ENCODE measurements at places on chromosomes 12 and 14.

- DNase-seq, result no peak
Observed at GRCh38 chr14:101184572-101184971, 281.1 kb upstream of the RTL1 start.

GRCh38 chr12:94143438-94143837 lies 4.9 kb upstream of the PLXNC1 start:
- DNase-seq, result no peak

DNA sequence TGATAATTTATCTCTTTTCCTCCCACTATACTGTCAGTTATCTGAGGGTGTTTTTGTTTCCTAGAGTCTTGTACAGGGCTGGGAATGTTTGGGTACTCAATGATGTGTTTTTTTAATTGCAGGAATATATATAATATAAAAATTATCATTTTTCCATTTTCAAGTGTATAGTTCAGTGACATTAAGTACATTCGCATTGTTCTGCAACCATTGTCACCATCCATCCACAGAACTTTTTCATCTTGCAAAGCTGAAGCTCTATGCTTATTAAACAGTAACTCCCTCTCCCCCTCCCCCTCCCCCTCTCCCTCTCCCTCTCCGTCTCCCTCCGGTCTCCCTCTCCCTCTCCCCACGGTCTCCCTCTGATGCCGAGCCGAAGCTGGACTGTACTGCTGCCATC lies 93.0 kb upstream of the MANSC4 start:
- DNase-seq, result no peak

DNA sequence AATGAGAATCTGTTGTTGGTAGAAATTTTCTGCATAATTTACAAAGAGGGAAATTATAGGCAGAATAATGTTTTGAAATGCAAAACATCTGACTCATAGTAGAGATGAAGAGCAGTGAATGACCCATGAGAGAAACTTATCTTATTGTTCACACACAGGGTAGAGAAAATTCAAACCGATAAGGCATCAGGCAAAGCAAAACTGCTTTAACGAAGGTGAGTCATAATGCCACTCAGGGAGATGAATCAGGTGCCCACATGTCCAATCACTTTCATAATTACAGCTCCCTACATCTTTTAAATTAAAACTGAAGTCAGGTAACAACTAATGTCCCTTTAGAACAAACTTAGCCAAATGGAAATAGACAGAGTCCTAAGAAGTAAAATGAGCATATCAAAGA lies 265.6 kb upstream of the GARIN6 start:
- no peak for DNase-seq

DNA sequence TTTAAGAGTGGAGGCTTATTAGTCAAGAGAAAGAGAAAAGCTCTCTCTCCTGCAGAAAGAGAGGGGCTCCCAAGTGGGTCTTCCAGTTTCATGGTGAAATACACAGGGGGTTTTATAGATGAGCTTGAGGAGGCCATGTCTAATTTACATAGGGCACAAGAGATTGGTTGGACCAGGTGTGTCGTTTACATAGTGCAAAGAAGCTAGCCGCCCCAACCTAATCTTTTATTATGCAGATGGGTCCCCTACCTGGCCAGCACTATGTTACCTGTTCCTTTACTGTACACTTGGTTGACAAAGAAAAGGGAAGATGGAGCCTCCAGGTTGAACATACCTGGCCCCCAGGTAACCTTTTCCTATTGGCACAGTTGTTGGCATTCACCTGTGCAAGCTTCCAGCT lies 195.0 kb downstream of the PIK3C2G start:
- no peak for DNase-seq

DNA sequence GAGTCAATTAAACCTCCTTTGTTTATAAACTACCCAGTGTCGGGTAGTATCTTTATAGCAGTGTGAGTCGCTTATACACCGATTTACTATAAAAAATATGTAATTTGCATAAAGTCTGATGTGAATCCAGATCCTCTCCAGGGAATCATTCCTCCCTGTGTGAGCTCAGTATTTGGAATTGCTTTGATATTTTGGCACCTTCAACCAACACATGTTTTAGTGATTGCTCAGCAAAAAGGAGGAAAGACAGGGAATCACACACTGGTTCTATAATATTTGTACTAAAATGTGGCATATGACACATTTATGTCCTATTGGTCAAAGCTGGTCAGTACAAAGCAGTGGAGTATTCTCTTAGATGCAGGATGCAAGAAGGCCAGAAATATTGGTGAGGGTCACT lies 703.9 kb upstream of the ATXN7L3B start:
- DNase-seq, result no peak

GRCh38 chr12:105083551-105084105 lies 630 bp downstream of the ALDH1L2 start:
- no peak for DNase-seq

DNA sequence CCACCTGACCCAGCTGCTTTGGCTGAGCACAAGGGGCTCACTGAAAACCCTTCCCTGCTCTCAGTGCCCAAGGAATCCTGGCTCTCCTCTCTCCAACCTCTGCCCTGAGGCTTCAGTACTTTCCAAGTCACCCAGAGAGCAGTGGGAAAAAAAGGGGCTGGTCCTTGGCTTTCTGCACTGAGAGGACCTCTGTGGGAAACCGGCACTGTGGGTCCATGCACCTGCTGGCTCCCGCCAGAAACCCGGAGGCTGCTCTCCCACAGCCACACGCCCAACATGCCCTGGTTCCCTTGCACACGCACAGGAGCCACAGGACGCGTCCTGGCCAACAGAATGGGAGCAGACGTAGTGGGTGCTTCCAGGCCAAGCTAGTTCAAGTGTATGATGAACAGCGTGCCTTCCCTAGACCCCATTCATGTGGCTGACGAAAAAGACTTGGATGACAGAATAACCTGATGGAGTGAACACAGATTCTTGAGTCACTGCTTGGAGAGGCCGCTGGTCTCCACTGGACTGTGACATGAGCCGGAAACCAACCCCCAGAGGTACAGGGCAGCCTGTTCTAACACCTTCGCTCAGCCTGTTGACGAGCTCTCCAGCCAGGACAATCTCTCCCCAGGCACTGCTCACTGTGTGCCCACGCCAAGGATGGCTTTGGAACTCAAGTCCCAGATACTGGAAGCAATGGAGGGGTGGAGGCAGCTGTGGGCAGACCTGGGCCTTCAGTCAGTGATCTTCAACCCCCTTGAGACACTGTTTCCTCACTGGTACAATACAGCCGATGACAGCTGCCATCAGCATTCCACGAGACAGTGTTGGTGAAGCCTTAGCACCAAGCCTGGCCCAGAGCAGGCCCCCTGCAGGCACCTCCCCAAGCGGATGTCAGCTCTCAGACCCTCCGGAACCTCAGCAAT lies 87.7 kb downstream of the ITPK1 start:
- no peak for DNase-seq

DNA sequence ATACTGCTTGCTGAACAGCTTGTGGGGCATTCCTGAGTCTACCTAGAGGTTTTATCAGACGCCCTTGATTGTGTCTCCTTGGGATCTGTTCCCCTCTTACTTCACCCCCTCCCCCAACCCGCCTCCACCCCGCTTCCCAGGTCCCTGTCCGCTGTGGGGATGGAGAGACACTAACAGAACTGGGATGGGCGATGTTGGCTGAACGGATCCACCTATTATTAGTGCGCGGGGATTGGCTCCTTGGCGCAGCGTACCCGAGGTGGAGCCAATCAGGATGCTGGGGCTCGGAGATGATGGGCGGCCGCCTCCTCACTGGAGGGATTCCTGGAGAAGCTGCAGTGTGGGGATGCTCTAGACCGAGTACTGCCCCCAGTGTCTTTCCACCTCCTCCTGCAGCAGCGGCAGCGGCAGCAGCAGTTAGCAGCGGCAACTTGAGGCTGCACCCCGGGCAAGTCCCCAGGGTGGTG lies at the start of gene SYT1:
TSS of gene SYT1 (plus strand) at position 372 of the 467 bp plus-strand sequence.
- no peak for DNase-seq

GRCh38 chr14:24607635-24608514 lies 1.6 kb downstream of the GZMH start:
- peak; percentile 12 for DNase-seq

- DNase-seq, result peak; percentile 43
Observed at GRCh38 chr14:80364274-80364673, 153.0 kb upstream of the DIO2 start.

DNA sequence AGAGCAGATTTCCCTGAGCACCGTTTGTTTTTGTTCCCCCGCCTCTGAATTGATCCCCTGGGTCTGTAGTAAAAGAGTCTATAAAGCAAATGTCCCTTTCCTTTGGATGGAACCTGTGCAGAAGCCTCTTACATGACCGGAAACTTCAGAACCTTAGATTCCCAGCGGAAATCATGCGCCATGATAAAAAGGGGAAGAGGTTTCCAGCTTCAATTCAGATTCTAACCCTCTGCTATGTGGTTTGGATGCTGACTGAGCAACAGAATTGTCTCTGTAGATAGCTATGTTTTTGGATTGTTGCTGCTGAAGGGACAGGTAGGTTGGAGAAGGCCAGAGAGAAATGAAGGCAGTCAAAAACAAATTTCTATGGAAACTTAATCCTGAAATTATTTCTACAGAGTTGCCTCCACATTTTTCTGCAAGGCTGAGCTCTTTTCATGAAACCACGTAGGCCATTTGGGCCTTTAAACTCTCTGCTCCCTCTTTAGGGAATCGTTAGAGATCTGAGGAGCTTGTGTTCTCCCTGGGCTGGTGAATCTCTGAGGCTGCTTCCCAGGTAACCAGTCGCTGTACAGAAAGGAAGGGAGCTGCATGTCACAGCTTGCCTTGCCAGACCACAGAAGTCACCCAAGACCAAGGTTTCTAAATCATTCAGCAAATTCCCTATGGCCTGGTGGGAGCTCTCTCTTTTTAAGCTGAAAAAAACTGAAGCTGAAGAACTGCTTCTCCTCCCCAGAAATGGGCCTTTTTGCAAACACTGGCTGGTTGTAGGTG lies 28.7 kb upstream of the OR10P1 start:
- DNase-seq, result no peak

DNA sequence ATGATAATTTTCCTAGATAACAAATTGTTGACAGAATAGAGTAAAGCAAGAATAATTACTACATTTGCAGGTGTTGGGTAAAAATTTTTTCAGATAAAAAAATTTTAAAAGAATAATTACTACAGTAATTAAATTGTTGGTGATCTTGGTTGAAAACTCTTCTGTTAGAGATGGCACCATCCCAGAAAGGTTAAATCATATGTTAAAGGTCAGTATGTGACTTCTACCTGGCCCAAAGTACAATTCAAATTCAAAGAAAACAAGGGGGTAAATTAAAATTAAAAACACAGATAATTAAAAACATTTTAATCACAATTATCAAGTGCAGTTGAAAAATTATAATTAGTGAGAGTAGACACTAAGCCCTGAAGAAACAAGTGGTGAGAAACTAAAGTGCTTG lies 18.1 kb upstream of the PIK3C2G start:
- no peak for DNase-seq

DNA sequence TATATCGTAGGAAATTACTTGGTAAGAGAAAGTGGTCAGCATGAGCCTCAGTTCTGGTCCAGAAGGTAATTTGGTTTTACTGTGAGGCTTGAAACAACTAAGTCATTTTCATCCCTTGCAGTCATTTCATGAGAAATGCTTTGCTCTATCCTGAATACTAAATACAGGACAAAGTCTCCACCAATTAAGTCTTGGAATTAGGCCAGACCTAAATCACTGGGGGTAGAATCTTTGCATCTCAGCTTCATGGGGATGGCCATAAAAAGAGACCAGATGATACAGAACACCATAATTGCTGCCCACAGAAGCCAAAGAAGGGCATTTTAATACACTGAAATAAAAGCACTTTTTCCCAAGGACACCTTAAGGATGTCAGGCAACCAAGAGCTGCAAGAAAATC lies 277.9 kb upstream of the DCN start:
- DNase-seq, result no peak

DNA sequence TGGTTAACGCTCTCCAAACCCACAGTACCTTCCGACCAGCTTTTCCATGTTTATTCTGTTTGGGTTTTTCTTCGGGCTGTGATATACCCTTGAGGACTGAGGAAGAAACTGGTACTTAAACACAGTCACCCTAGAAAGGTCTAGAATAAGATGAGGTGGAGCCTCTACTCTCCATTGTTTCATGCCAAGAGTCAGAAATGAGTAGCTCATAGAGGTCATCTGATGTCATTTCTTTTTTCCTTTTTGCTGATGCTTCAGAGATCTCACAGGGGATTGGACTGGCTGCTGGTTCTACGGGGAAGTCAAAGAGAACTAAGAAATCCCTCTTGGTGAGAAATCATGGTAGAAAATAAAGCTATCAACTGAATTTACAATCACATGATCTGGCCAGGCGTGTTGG lies 538.2 kb upstream of the TMEM132C start:
- no peak for DNase-seq

GRCh38 chr12:106757623-106758348 lies 16.7 kb upstream of the RIC8B start:
- DNase-seq, result no peak

GRCh38 chr14:95838862-95839261 lies 37.8 kb upstream of the TUNAR start:
- DNase-seq, result no peak

- DNase-seq, result peak; percentile 69
Observed at GRCh38 chr14:59849411-59850130, 21.0 kb downstream of the RTN1 start.

- DNase-seq, result no peak
Observed at GRCh38 chr14:76770521-76771436, 9.5 kb downstream of the VASH1 start.

DNA sequence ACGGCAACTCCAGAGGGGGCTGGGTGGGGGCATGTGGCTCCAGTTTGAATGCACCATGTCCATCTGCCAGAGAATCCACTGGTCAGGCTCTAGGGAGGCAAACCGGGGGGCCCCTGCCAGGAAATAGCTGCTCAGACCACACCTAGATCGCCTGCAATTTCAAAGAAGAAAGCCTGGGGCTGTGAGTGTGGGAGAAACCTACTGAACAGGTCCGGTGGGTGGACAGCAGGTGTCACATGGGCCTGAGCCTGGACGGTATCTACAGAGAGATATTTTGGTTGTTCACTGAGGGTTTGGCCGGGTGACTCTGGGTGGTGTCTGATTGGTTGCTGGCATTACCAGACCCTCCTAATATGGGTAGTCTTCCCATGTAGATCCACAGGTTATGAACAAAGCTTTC lies 32.0 kb downstream of the DAO start:
- DNase-seq, result no peak

DNA sequence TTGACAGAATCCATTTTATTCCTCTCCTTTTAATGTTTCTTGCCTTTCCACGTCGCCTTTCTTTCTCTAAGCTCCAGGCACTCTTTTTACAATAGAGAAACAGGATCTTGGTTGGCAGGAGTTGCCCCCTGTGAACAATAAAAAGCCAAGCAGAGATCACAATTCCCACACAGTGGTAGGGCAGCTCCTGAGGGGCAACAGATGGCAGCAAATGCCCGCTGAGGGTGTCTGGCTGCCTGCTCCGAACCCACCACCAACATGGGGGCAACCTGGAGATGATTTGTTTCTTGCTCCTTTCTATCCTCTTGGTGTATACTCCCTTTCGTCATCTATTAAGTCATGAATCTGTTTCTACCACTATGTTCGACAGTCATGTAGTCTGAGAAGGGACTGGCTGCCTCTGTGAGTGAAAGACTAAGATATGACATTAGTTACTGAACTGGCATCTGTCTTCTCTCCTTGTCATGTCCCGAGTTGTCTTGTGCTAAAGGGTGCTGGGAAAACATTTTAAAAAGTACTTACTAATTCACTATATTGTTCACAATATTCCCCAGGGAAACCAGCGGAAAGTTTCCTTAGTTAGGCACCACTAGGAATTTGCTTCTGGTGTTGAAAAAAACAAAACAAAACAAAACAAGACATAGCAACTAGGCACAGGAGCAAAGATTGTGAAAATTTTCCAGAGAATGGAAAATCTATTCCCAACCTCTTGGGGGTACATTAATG lies 170.1 kb downstream of the STXBP6 start:
- no peak for DNase-seq

GRCh38 chr14:102013669-102014200 lies 49.4 kb downstream of the DYNC1H1 start:
- DNase-seq, result no peak
